ENCODE measurements at places on chromosomes 13 and 19. TPM values are rescaled to one million over a fixed set of nuclear protein-coding genes. Genes with fewer than 3 reads are reported as not detected.

GRCh38 chr13:44163108-44163507 is 210.5 kb upstream of the SERP2 start:
- DNase-seq, result no peak

- no peak for DNase-seq
Observed at GRCh38 chr13:102909971-102910370, 64.1 kb downstream of the ERCC5 start.

DNA sequence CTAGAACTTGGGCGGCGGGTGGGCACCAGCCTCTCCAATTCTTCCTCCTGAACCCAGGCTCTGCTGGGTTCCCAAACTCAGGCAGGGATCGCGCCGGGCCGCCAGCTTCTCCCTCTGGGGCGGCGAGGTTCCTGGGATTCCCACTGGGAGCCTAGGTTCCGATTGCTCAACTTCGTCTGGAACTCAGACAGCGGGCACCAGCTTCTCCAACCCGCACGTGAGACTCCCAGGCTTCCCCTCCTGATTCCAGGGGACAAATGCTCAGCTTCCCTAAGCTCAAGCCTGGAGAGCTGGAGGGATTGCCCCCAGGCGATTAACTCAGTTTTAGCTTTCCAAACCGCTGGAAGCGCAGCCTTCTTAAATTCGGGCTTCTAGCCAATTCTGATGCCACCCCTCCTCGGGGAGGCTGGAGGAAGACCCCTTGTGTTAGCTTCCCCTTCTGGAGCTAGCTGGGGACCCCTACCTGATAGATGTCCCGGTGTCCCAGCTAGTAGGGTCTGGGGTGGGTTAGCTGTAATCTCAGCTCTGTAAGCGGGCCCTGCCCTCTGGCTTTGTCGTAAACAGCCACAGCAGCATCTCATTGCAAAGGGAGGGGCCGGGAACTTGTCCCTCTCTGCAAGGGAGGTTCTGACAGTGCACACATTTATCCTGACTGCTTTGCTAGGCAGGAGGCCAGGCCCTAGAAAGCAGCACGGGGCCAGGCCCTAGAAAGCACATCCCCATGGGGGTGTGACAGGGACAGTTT is 671 bp downstream of the MCOLN1 start:
- DNase-seq, result no peak

DNA sequence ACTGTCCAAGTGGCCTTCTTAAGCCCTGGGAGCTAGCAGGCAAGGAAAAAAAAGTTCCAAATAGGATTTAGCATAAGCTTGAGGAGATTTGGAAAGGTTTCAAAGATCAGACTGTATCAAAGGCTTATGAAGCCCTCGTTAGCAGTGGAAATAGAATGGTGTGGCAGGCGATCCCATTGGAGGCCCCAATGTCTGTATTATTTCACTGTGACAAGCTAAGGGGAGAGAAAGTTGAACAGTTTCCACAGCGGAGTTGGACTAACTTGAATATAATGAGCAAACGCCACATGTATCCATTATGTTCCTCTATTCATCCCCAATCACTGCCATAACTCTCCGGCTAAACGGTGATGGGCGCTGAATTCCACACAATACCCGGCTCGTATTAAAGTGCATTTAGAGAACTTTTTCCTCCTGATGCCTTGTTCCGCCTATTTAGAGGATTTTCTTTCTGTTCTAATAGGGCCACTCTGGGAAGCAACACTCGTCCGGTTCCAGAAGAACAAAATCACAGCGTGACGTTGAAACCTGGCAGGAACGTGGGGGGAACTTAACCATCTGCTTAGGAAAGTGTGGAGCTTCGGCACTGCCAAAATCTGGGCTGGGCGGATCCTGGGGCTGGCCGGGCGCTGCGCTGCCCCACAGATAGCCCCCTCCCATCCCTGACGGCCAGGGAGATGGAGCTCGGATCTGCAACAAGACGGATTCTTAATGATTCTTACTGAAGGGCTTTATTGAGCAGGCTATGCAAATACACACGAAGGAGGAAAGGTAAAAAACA is 1.0 kb upstream of the PCDH8 start:
- no peak for DNase-seq

ADAMTS10 gene
- 19.0 TPM for total RNA-seq

PSPN gene
- total RNA-seq, result 0.87 TPM

C13orf46 gene
- 2.5 TPM for total RNA-seq

WDR87 gene
- total RNA-seq, result not detected
